ENCODE measurements at places on chromosomes 2 and 18.

DNA sequence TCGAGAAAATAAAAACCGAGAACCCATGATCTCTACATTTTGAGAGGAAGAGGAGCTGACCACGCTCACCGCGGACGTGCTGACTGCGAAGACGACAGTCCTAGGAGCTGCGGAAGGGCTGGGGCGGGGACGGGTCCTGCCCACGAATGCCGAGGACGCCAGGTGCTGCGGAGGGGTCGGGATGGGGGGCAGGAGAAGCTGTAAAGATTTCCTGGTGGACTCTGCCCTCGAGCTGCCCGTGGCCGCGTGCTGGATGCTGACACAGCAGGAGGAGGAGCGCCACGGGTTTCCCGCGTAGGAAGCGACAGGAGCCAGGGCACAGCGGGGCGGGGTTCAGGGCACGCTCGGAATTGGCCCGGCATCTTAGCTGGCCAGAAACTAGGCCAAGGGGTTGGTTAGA is 22.2 kb downstream of the ZSCAN30 start:
- DNase-seq: no peak

DNA sequence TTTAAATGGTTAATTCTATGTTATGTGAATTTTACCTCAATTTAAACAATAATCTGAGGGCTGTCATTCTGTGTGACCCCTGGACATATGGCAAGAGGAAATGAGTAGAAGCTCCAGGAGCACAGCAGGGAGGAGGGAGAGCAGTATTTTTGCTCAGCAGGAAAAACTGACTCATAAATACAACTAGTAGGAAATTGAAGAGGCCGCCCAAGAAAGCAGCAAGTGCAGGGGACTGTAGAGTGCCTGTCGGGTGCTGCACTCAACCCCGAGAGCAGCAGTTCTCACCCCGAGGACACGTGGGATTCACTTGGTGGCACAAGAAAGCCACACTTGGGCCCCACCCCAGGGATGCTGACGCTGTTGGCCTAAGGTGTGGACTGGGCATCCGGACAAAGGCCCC is 60.8 kb downstream of the NPAS2 start:
- DNase-seq: no peak

- DNase-seq: no peak
Measured at GRCh38 chr2:110788976-110789375, 56.6 kb downstream of the ACOXL start.

GRCh38 chr2:31253356-31254131 is 19.6 kb downstream of the EHD3 start:
- DNase-seq: no peak

DNA sequence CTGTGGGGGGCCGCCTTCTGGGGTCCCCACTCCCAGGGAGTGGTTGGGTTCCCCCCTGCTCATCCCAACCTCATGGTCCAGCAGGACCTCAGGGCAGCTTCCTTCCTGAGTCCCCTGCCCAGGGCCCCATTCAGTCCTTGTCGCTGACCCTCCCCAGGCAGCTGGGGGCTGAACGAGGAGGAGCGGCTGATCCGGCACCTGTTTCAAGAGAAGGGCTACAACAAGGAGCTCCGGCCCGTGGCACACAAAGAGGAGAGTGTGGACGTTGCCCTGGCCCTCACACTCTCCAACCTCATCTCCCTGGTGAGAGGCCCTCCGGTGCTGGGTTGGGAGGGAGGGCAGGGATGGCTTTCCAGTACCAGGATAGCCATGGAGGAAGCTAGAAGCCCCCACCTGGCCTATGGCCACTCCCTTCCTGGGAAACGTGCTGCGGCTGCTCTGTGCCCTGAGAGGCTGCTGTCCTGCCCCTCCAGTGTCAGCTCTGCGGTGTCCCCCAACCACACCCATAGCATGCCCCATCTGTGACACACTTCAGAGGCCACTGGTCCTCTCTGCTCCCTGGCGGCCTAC is 497 bp downstream of the CHRND start:
- no peak for DNase-seq

Data from CD4-positive, alpha-beta T cell treated with Interleukin-1 beta for 1 hour (primary cell).